T-helper 2 cell treated with Interferon-gamma antibody and Interleukin-4, amounts not matched to agents 100 ng/mL and 5 ng/mL, for 36 hours (primary cell): ENCODE measurements at places on chromosomes 1 and 21. TPM values are rescaled to one million over a fixed set of nuclear protein-coding genes. Genes with fewer than 3 reads are reported as not detected.

Gene RNF2
- 19.0 and 20.3 TPM in 2 replicates for total RNA-seq

Gene F13B
- not detected in 2 replicates for total RNA-seq

Gene DCST1
- total RNA-seq = not detected in 2 replicates

Gene S100A14
- not detected in 2 replicates for total RNA-seq

Gene SELE
- total RNA-seq = not detected in 2 replicates

Gene CLCNKB
- not detected in 2 replicates for total RNA-seq

Gene C1orf185
- total RNA-seq = not detected in 2 replicates

Gene SPRR2G
- not detected in 2 replicates for total RNA-seq

Gene SUMO3
- total RNA-seq = 98.1 and 103 TPM in 2 replicates

Gene MAN1A2
- 35.3 and 36.9 TPM in 2 replicates for total RNA-seq

Gene TM2D1
- total RNA-seq = 34.6 and 36.8 TPM in 2 replicates

Gene TOMM40L
- 23.3 and 24.0 TPM in 2 replicates for total RNA-seq
